ENCODE measurements at places on chromosomes 13 and 19.
A peak's percentile ranks its signal among the peaks of the same experiment; 100 is the strongest.

DNA sequence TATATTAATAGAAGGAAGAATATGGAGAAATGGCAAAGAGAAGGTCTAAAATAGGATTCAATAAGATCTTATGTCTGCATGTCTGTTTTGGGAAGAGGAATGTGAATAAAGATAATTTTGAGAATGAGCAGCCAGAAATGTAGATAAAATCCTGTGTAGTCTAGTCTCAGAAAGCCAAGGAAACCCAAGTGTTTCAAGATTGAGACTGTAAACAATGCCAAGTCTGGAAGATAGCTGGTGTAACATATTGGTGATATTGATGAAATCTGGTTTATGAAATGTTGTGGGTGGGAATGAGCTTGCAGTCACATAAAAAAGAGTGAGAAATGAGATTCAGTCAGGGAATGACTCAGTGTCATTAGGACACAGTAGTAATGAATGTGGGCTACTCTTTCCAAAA, 1180.3 kb upstream of the PCDH20 start:
- DNase-seq = no peak

DNA sequence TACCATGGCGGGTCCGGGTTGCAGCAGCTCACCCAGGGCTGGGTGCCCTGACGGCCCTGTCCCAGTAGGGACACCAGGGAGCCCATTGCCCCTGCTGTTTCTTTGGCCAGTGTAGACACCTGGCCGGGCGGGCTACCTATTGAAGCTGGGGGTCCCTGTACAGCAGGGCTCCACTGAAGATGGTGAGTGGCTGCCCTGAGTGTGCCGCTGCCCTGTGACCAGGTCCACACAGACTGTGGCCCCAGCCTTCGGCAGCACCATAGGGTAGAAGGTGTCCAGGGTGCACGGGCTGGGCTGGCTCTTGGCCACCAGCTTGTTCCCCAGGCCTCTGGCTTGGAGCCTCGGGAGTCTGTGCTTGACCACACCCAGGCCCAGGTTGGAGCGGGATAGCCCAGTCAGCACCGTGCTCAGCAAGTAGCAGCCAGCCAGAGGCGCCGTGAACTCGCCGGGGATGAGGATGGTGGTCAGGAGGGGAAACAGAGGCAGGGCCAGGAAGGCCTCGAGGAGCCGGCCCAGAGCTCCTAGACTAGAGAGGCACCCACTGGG, 25.4 kb upstream of the NPAS1 start:
- DNase-seq = no peak

- no peak for DNase-seq
These were observed 46.9 kb upstream of the AKAP11 start for GRCh38 chr13:42225051-42225450.

DNA sequence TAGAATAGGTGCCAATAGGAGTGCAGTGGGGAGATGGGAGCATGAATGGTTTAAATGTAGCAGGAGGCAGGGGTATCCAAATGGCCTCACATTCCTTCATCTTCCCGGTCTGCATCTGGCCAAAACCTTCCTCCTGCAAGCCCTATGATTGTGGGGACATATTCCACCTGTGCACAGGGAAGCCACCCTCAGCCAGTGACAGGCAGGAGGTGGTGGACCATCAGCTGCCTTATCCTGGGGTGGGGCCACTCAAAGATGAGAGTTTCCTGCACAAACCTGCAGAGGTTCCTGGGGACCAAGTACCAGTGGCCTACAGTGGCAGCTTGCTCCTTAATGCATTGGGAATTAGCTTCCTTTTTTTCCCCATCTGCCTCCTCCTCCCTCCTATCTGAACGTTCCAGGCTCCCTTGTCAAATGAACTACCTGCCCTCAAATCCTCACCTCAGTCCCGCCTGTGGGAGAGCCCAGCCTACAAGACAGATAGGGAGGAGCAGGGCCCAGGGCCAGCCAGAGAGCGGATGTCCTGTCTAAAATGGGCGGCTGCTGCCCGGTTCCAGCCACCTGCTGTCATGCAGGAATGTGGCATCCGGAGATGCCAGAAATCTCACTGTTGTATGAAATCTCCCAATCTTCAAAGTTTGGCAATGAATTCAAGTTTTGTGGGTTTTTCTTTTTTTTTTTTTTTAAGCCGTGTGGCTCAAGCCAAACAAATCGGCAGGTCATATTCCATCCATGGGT, 85.0 kb downstream of the TSHZ3 start:
- DNase-seq = no peak

GRCh38 chr13:30021611-30022010, 171.2 kb upstream of the UBL3 start:
- no peak for DNase-seq

- DNase-seq = no peak
These were observed 2.8 kb upstream of the IFNL1 start for GRCh38 chr19:39293394-39293793.

DNA sequence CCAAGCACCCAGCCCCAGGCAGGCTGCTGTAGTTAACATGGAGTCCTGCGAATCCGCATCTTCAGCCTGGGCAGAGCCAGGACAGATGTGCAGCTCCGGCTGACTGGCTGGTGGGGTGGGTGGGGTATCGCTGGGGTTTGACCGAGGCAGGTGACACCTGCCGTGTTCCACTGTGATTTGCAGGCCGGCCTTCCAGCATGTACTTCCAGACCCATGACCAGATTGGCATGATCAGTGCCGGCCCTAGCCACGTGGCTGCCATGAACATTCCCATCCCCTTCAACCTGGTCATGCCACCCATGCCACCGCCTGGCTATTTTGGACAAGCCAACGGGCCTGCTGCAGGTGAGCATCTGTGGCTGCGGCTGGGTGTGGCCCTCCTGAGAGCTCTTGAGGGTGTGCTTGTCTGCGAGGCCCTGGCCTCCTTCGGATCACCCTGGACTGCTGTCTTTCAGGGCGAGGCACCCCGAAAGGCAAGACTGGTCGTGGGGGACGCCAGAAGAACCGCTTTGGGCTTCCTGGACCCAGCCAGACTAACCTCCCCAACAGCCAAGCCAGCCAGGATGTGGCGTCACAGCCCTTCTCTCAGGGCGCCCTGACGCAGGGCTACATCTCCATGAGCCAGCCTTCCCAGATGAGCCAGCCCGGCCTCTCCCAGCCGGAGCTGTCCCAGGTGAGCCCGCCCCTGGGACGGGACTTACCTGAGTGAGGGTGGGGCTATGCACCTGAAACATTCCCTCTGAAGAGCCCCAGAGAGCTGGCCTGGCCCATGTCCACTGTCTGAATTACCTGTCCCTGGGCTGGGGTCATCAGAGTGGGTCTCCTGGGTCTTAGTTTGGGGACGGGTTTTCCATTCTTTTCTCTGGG, 30.6 kb downstream of the CERS1 start:
- DNase-seq = no peak

GRCh38 chr19:58002384-58003173, at the start of gene ZNF606:
ZNF606 (minus strand) TSS chr19:58002820; CDS start chr19:58001319, 1,501 bp downstream.
- peak; percentile 79 for DNase-seq

GRCh38 chr13:75132701-75133695, 349.0 kb downstream of the TBC1D4 start:
- DNase-seq = no peak

DNA sequence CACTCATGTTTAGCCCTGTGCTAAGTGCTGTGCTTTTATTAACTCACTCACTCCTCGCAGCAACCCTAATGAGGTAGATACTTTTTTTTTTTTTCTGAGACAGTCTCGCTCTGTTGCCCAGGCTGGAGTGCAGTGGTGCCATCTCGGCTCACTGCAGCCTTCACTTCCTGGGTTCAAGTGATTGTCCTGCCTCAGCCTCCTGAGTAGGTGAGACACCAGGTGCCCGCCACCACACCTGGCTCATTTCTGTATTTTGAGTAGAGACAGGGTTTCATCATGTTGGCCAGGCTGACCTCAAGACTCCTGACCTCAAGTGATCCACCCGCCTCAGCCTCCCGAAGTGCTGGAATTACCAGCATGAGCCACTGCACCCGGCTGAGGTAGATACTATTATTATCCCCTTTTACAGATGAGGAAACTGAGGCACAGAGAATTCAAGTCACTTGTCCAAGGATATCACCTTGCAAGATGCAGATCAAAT, 2.5 kb downstream of the ITPKC start:
- DNase-seq = no peak

DNA sequence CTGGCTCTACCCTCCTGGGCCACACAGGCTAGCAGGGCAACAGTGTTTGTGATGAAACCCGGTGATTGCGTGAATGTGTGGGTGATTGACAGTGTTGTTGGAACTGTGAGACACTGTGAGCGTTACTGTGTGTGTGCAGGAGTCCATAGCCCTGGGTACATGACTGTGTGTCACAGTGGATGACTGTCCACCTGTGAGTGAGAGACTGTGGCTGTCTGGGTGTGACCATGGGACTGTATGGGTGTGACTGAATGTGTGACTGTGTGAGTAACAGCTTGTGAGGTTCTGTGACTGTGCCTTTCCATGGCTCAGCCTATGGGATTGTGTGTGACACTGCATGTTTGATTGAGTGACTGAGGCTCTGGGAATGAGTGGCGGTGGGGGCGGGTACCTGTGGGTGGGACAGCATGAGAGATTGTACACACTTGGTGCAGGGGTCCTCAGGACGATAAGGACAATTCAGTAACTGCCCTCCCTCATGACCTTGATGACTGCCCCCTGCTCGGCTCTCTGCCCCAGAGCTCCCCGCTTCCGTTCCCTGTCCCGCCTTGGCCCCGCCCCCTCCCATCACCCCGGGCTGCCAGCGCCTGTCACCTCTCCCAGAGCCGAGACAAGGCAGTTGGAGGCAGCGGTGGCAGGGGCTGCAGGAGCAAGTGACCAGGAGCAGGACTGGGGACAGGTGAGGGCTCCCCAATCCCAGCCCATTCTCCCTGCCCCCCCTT, at the start of gene GIPR:
Gene GIPR, plus strand, starts transcription at position 602 of the 722 bp plus-strand sequence. CDS start 1,300 bp downstream, outside the sequence.
- DNase-seq = peak; percentile 78

DNA sequence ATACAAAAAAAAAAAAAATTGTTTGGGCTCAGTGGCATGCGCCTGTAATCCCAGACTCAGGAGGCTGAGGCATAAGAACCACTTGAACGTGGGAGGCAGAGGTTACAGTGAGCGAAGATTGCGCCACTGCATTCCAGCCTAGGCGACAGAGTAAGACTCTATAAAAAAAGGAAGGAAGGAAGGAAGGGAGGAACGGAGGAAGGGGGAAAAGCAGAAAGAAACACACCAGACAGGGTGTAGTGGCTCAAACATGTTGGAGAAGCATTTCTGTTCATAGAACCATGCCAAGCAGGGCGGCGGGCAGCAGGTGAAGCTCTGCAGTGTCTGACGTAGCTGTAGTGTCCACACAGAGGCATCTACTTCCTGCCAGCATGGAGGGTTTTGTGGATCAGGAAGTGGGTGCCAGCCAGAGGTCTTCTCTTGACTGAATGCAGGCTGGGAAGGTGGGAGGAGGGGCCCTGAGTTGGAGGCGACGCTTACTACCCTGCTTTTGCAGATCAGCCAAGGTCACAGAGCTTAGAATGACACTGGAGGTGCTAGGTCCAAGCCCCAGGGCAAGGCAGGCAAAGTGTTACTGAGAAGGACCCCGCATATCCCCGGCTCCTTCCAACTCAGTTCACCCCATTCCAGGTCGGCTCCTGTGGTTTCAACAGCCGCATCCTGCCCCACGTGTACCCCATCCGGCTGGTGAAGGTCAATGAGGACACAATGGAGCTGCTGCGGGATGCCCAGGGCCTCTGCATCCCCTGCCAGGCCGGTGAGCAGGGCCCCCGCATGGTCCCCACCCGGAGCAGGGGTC, 11.6 kb upstream of the PGLS start:
- peak; percentile 93 for DNase-seq

DNA sequence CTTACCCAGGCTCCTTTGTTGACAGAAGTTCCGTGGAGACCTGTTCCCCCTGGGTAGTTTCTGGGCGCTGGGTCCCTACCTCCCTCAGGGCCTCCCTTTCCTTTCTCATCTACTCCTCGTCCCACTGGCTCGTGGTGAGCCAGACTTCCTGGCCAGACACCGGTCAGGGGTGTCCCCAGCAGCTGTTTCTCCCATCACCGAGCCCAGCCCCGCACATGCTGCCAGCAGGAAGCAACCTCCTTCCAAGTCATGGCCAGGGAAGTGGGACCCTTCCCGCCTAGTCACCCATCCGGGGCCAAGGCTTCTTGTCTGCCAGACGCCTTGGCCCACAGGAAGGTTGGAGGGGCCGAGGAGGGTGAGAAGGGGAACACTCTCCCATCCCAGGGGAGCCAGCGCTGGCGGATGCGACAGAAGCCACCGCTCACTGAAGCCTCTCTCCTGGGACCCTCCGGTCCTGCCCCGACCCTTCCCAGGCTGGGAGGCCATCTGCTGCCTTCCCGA, 5.7 kb downstream of the PAK4 start:
- DNase-seq = no peak

DNA sequence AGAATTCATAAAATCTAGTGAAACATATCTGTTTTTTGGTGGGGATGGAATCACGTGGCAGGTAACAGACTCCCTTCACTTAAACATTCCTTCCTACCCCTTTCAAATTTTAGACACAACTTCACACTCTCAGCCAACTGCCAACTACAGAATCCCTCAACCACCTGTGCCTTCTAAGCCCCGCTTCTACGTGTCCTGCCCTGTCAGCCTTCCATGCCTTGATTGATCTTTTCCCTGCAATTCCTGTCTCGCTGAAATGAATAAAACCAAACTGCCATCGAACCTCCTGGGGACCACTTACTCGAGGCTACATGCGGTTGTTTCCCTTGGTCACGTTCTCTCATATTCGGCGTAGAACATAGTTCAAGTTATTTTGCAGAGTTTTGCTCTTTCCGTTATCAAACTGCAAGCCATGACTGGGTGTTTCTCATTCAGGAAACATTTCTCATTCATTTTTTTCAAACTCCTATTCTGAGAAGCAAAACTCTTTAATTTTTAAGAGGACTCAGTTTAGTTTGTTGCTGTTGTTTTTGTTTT, 1.1 kb downstream of the ZNF625 start:
- no peak for DNase-seq
